ENCODE measurements at places on chromosomes 2 and 18. TPM values are rescaled to one million over a fixed set of nuclear protein-coding genes. Genes with fewer than 3 reads are reported as not detected.

The NEU4 gene
- 7.2 TPM for total RNA-seq

The LIMS4 gene
- total RNA-seq: 8.4 TPM

DNA sequence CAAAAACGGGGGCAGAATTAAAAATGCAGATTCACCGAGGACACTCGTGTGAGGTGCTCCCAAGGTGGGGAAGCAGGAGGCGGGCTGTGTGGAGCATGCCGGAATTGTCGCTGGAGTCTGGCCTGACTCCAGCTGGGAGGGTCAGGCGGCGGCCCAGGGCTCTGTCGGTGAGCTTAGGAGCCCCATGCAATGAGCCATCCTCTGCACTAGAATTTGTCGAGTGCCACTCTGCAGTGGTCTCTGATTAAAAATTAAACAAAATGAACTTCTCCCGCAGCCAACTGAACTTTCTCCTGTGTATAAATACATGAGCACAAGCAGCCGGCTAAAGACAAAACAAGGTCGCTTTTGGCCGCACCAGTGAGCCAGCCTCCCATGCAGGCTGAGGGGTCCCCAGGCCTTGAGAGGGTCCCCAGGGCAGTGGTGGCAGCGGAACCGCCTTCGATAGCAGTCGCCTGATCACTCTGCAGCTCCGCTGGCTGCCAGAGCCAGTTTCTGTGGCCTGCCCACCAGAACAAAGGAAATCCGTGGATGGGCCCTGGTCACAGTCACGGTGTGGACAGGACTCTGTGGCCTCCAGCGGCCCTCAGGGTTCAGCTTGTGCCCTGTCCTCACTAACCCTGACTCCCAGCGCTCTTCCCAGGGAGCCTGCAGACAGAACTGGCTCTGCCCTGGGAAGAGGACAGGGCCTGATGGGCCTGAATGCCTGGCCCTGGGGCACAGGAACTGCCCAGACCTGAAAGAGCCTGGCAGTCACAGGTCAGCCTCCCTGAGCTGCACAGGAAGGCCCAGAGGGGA is 201.3 kb downstream of the EIPR1 start:
- H3K4me1 ChIP-seq: no peaks in the 10 kb centered on the region
- H3K27me3 ChIP-seq: no peaks in the 10 kb centered on the region
- no peaks in the 10 kb centered on the region for H3K36me3 ChIP-seq
- no peak for DNase-seq
- H3K27ac ChIP-seq: no peak overlapping the region

GRCh38 chr2:61179701-61180639 is 18.0 kb downstream of the C2orf74 start:
- peaks cover 30% of the 10 kb centered on the region for H3K4me1 ChIP-seq
- H3K27ac ChIP-seq: no peak overlapping the region
- DNase-seq: peak; percentile 86
- no peaks in the 10 kb centered on the region for H3K27me3 ChIP-seq
- peak overlapping the region; percentile 10 for H3K4me3 ChIP-seq

- peak; percentile 19 for DNase-seq
- no peaks in the 10 kb centered on the region for H3K27me3 ChIP-seq
- H3K36me3 ChIP-seq: no peaks in the 10 kb centered on the region
- H3K4me3 ChIP-seq: no peak overlapping the region
- peaks cover 4% of the 10 kb centered on the region for H3K4me1 ChIP-seq
- no peak overlapping the region for H3K27ac ChIP-seq
Observed at GRCh38 chr2:133293544-133294353, 274.5 kb downstream of the NCKAP5 start.
